ENCODE measurements at places on chromosomes 3 and 15.

- no peak for DNase-seq
These were observed 91.0 kb downstream of the XRN1 start for GRCh38 chr3:142356818-142357217.

DNA sequence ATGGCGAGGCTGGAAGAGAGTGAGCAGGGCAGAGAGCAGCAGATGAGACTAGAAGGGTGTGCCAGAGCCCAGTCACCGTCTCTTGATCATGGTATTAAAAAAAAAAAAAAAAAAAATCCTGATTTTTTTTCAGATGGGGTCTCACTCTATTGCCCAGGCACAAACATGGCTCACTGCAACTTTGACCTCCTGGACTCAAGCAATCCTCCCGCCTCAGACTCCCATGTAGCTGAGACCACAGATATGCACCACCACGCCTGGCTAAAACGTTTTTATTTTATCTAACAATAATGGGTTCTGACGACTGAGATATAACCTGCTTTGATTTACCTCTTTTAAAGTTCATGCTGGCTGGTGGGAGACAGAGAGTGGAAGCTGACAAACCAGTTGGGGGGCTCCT, 4.0 kb downstream of the GNB4 start:
- no peak for DNase-seq

DNA sequence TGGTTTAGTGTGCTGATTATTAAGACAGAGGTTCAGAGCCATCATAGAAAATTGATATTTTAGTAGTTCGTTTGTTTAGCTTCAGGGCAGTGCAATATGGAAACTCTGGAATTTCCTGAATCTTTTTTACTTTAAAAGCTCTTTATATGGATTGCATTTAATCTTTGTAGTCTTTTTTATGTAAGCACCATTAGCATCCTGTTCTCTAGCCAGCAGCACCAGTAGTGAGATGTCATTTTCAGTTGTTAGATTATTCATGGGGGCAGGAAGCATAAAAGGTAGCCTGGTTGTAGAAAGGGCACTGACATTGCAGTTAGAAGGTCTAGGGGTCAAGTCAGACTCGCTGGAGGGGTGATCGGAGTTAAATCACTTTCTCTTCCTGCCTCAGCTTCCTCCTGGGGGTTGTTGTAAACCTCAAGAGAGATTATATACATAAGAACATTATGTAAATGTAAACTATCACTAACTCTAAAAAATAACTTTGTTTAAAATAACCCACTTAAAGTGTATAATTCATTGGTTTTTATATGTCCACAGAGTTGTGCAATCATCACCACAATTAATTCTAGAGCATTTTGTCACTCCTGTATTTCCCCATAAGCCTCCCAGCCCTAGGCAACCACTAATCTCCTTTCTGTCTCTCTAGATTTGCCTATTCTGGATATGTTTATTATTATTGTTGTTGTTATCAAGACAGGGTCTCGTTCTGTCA, 31.4 kb upstream of the ITPKA start:
- no peak for DNase-seq

GRCh38 chr3:147008886-147009285, 397.5 kb downstream of the ZIC4 start:
- DNase-seq = no peak

DNA sequence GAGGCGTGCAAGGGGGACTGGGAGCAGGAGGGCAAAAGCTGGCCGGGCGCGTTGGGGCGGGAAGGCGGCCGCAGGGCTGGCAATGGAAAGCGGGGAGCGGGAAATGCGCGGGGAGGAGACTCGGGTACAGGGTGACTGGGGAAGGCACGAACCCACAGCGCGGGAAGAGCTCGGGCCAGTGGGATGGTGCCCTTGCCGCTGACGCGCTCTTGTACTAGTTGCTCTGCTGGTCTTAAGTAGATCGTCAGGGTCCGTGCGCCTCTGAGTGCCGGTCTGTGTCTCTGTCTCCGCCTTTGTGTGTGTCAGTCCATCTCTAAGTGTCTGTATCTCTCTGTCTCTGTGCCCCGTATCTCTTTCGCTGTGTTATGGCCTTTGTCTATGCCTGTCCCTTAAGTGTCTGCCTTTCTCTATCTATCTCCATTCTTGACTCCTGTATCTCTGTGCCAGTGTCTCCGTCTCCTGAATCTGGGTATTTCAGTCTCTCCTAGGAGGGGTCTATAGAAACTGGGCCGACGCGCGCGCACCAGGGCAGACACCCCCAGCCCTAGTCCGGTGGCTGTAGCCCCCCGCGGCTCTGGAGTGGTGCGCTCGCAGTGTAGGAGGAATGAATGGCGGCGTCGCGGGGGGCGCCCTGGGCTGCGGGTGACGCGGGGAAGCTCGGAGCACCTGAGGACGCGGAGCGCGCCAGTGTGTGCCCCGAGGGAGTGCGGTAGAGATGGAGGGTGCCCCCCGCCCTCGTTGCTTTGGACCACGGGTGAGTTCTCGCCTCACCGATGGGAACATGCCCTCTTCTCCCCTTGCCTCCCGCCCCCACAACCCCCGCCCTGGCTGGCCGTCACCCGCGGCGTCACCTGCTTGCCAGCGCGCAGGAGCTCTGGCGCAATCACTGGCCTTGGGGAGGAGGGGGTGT, 756 bp upstream of the CAMK2N2 start:
- DNase-seq = peak; percentile 53

GRCh38 chr3:114892131-114892879, 254.8 kb downstream of the ZBTB20 start:
- no peak for DNase-seq

DNA sequence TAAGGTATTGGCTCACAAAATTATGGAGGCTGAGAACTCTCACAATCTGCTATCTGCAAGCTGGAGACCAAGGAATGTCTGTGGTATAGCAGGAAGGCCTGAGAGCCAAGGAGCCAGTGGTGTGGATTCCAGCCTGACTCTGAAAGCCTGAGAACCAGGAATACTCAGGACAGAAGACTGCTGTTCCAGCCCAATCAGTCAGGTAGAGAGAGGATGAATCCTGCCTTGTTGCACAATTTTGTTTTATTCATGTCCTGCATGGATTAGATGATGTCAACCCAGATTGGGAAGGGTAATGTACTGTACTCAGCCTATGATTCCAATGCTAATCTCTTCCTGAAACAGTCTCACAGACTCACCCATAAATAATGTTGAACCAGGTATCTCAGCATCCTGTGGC, 312.4 kb upstream of the KCNMB2 start:
- DNase-seq = no peak

DNA sequence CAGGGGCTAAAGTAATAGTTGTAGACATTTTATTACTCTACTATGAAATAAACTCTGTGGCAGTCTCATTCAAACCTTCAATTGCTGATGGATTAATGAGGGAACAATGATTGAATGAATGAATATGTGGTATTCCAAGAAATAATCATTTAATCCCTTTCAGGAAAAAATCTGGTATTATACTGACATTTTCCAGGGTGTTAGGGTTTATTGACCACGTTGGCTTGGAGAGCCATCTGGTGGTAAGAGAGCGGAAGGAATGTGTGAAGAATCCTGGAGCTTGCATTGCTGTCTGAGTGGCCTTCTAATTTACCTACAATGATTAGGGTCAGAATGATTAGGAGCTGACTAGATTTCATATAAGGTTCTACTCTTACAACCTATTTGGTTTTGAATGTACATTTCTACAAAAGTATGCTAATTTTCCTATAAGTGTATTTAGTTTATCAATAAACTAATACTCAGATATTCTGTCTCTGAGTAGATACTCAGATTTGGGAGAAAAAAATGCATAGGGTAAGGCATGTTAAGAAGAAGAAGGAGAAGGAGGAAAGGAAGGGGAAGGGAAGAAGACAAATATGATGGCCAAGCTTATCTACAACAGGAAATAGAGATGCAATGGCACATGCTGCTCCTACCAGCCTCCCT, 249.9 kb downstream of the ROBO1 start:
- DNase-seq = no peak

- no peak for DNase-seq
These were observed 99.0 kb downstream of the SEMA5B start for GRCh38 chr3:122928396-122929187.

DNA sequence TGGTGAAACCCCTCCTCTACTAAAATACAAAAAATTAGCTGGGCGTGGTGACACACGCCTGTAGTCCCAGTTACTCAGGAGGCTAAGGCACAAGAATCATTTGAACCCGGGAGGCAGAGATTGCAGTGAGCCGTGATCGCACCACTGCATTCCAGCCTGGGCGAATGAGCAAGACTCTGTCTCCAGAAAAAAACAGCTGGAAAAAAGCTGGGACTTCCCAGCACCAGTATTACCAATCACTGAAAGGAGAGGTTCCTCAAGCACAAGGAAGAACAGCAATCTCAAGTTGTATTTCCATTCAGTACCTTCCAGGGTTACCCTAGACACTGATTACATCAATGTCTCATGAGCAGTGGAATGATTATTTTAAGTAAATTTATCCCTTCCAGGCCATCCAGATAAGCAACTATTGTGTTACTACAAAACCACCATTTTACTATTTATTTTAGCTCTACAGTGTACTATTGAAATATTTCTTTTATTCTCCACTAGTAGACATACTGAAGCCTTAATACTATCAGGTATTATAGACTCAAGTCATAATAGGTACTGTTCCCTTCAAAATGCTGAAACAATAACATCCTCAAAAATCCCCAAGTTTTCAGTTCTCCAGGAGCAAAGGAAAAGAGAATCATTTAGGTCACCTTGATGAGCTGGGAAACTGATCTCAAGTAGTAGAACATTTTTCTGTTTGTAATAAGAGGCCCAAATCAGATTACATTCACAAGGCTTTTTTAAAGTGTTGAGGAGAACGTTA, 54.8 kb upstream of the VGLL4 start:
- DNase-seq = no peak

DNA sequence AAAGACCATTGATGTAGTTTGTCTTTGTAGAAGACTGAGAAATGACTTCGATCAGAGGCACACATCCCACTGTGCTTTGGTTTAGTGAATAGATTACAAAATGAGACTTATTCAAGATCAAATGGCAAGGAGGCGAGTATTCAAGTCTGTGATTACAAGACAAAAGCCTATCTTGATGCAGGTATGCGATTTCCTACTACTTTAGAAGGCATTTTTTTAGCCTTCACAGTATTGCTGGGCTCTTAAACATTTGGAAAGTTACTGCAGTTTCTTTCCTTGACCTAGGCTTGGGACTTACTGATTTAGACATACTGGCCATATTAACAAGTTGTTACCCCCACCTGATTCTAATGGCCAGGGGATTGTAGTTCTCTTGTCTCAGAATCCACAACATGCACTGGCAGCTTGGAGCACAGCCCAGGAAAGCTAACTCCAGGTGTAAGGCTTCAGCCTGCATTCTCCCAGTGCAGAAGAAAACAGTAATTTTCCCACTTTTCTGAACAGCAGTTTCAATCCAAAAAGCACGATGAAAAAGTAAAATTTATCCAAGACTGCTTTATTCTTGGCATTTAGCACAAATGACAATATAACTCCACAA, 311.6 kb downstream of the EPHA6 start:
- DNase-seq = no peak
